ENCODE measurements at places on chromosomes 6 and 20.
A peak's percentile ranks its signal among the peaks of the same experiment; 100 is the strongest.

DNA sequence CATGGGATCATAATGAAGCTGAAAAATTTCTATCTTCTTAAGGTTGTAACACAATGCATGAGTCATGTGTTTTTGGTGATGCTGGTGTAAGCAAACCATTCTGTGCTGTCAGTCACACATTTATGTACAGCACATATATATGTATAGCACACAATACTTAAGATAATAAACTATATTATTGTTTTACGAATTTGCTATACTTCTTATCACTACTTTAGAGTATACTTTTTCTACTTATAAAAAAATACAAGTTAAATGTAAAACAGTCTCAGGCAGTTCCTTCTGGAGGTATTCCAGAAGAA, 920.1 kb upstream of the FLRT3 start:
- DNase-seq: no peak

GRCh38 chr6:106102034-106102433, 15.9 kb downstream of the PRDM1 start:
- DNase-seq: no peak

DNA sequence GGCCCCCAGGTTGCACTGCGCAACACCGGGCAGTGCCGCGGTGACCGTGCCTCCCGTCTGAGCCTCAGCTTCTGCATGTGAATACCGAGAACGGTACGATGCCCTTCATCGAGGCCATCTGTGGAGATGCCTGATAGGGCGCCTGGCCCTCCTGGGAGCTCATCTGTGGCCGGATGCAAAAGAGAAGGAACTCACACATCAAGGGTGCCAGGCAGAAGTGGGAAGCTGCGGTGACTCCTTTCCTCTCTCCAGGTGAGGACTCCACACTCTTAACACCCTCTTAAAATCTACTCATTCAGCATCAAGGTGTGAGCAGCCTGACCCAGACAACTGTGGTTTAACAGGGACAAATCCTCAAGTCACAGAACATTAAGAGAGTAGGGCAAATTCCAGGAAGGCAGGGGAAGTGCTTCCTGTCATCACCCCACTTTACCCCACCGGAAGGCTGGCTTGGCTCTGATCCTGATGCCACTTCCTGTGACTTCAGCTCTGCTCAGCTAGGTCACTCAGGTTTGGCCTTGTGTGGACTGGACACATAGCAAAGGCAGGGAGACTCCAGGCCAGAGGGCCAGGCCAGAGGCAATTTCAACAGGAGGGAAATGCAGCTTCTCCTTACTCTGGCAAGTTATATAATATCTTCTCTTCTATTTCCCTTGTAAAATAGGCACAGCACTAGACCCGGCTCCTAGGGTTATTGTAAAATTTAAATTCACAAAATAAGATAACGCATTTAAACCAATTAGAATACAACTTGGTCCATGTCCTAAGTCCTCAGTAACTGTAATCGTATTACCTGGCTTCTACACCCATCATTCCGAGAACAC, 69.4 kb downstream of the CPNE5 start:
- no peak for DNase-seq

DNA sequence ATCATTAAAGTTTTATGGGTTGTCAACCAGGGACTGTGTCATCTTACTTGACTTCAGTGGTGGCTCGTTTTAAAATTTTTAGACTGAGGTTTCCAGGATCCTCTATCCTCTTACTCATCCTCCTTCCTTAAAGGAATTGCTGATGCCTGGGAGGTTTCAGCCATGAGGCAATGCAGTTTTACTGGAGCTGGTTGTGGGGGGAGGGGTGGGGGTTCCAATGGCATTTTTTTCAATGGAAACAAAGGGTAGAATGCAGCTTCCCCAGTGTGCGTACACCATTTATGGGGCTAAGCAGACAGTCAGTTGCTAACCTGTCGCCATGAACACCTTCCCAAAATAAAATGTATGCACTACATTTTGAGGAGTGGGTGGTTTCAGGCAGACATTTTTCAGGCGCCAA, 88.0 kb downstream of the METTL24 start:
- DNase-seq: no peak

GRCh38 chr6:132007474-132008190, 56.5 kb upstream of the CCN2 start:
- DNase-seq: no peak

- no peak for DNase-seq
These were observed 28.6 kb upstream of the SAMD5 start for GRCh38 chr6:147479857-147480256.

- DNase-seq: no peak
These were observed 9.7 kb downstream of the ATG5 start for GRCh38 chr6:106315765-106316374.

- DNase-seq: no peak
These were observed 760 bp downstream of the C6orf132 start for GRCh38 chr6:42141603-42142117.

GRCh38 chr20:62064770-62065673, 659 bp downstream of the TAF4 start:
- no peak for DNase-seq

GRCh38 chr6:111306104-111306888, 176.7 kb downstream of the REV3L start:
- DNase-seq: no peak

GRCh38 chr20:48667481-48667880, 160.3 kb downstream of the PREX1 start:
- DNase-seq: no peak

DNA sequence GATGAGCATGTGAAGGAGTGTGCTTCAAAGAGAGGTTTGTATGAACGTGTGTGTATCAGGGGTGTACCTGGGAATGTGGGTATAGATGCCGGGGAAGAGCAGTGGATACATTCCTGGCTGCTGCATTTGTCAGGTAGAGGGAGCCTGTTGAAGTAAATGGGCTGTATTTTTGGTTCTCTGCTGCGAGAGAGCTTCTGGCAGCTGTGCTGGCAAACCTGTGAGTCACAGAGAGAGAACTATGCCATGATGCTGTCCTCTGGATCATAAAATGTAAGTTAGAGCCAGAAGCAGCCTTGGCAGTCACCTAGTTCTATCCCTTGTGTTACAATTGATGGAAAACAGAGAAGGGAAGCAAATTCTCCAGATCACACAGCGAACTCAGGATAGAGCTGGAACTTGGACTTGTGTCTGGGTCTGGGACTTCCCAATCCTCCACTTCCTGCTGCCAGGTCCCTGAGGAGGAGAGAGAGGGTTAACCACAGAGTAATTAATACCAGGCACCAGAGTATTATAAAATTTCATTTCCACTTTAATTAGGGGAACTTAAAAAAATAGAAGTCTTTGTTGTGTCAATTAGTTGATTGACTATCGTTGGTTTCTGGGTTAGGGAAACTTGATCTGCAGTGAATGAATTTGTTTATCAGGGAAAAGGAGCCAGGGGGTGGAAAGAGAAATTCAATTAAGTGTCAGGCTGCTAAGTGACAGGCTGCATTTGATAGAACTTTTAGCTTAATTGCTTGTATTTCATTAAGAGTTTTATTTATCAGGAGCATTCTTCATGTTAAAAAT, 41.1 kb upstream of the GTSF1L start:
- DNase-seq: no peak

GRCh38 chr20:56828402-56828801, 199.3 kb downstream of the TFAP2C start:
- DNase-seq: no peak

DNA sequence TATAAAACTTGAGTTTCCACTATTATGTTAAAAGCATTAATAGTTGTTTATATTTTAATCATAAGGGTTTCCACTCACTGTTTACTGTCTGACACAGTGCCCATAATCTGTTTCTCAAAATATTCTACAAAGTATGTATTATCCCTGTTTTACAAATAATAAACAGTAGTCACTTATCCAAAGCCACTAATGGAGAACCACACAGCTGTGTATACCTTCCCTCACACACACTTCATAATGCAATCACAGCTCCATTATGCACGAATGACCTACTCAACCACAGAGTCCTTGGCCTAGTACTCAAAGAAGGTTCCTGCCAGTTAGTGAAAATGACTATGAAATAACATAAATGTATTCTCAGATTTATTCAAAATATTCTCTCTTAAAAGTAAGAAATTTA, 103.1 kb downstream of the EPB41L2 start:
- no peak for DNase-seq

- DNase-seq: no peak
These were observed 39.6 kb downstream of the JAG1 start for GRCh38 chr20:10634211-10634610.

DNA sequence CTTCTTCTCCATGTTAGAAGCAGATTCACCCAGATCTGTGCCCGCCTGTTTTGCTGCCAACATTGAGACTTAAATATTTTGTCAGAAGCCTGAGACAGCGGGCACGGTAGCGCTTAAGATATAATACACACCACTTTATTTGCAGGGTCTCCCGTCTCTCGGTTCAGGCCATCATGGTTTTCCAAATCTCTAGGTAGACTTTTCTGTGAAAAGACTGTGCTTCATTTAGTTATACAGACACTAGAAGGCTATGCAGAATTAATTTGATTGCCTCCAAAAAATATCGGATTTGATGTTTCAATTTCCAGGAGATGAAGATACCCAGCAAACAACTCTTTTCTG, 598 bp downstream of the TBP start:
- DNase-seq: no peak

DNA sequence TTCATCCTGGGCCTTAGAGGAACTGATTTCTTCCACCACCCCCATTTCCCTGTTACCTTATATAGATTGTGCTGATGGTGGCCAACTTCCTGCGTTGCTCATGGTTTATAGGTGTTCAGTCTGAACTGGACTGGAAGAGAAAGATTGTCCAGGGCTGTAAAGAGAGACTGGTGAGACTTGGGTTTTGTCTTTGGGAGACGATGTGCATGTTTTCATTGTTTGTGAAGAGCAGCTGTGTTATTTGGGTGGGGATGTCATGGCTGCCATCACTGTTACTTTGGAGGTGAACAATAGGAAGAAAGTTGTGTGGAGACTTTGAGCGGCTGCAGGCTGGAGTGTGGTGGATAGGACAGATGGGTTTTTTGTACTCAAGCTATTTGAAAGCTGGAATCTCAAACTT, 15.6 kb upstream of the MPC1 start:
- no peak for DNase-seq

DNA sequence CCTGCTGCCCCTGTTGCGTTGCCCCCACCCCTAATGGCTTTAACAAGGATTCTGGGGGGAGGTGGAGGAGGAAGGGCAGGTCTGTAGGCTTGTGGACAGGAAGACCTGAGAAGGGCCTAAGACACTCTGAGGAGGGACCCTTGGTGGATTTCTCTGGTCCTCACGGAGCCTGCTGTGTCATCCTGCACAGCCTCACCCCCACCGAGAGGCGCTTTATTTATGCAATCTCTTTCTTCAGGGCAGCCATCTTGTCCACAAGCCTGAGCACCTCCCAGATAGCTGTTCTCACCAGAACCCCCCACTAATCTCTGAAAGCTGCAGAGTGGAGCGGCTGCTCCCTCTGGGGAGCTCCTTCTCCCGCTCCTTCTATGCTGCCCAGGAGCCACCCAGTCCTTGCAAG, 59.3 kb upstream of the MLN start:
- DNase-seq: no peak

DNA sequence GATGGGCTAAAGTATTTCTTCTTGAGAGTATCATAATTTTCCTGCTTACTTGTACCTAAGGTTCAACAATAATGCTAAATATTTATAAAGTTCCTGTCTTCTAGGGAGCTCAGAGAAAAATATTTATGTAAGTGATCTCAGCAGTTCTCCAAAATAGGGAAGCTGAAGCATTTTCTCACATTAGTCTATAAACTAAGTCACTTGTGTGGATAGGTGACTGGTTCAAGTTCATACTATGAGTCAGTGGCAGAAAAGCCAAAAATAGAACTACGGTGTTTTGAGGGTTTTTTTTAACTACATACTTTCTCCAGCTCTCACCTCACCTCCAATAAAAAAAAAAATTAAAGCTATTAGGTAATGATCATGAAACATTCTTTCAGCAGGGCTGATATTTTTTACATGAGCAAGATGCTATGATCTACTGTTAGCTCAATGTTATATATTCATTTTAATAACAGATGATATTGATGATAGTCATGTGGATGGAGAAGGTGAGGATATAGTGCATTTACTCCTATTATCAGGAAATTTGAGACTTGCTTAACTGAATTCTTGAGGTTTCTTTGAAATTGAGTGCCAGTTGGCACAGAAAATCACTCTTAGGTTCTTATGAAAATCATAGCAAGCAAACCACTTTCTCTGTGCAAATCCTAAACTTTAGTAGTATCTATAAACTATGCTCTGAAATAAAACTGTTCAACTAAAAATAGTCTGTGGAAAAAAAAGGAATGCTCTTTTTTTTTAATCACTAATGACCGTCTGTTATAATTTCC, 4.1 kb upstream of the MOXD1 start:
- DNase-seq: no peak

GRCh38 chr20:47361057-47361915, 4.8 kb upstream of the ZMYND8 start:
- no peak for DNase-seq

DNA sequence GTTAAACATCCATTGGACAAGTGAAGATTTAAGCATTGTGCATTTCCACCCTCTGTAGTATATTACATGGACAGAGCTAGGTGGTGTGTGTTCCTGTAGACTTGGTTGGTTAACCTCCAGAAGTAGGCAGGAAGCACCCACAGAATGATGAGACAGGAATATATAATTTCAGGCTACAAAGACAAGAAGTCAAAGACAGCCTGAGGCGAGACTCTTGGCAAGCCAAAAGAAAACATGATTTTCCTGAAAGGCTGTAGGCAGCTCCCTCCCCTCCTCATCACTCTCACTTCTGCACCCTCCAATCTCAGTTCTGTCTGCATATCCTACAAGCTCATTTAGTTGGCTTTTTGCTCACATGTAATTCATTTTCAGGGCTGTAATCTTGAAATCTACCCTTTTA, 110.0 kb upstream of the SLC35B3 start:
- no peak for DNase-seq

- DNase-seq: no peak
These were observed at the start of gene EDN3 for GRCh38 chr20:59300333-59301081. TSS of gene EDN3 (plus strand) at chr20:59300611. CDS start at chr20:59300813, 202 bp downstream.

GRCh38 chr6:27332692-27333641, 20.9 kb upstream of the POM121L2 start:
- DNase-seq: peak; percentile 1

- DNase-seq: no peak
These were observed 99.8 kb downstream of the OPRM1 start for GRCh38 chr6:154138793-154139192.

GRCh38 chr6:134740473-134741199, 209.3 kb downstream of the ALDH8A1 start:
- no peak for DNase-seq

DNA sequence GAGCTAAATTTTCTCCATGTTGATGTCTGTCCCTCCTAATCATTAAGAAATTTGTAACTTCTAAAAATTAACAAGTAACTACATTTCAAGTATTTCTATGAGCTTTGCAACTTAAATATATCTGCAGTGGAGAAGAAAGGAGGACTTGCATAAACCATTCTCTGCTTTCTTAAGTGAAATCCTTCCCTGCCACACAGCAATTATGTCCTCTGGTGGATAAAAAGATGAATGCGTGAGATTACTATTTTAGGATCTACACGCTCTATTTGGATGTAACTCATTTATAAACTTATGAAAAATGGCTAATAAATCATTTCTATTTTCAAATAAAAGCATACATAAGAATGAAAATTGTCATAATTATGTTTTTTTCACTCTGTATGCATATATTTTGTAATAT, 338.0 kb upstream of the PTCHD4 start:
- no peak for DNase-seq

Measured in stimulated activated CD4-positive, alpha-beta T cell treated with anti-CD3 and anti-CD28 coated beads, Interleukin-1b, Interleukin-23, amount 100 ng/mL, for 1 hour (primary cell).